Neural progenitor cell (in vitro differentiated cells): ENCODE measurements at places on chromosomes 6 and 20.

- no peak for DNase-seq
Observed at GRCh38 chr6:43268355-43268700, 25.0 kb downstream of the TTBK1 start.

DNA sequence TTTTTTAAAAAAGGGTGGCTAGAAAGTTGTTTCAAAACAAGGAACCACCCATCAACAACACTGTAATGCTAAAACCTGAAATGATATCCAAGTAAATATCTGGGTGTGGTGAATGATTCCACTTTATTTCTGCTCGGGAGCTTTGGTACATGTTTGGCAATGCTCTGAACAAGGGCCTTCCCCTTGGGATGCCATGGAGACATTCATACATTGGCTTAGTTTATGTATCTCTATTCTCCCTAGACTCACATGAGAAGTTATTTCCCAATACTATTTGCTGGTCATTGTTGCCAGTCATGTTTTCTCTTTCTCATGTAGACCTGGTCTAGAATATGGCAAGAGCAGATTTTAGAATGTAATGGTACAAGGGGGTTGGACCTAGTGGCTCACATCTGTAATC, 22.9 kb downstream of the ADTRP start:
- no peak for DNase-seq

GRCh38 chr6:102813489-102814275, 1420.2 kb downstream of the GRIK2 start:
- no peak for DNase-seq

DNA sequence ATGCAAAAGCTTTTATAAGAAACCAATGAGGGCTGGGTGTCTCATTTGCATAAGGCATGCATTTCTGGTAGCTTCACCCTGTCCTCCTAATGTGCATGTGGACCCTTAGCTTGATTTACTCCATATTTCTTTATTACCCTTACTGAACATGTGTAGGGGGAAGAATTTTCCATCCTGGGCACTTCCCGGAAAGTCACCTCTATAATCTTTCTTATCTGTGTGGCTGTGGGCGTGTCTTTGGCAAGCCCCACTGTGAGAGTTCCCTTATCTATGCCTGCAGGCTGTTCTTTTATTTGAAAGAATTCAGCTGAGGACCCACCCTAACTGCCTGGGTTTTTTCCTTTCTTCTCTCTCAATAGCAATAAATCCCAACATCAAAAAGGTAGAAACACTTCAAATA, 627.8 kb downstream of the DOK5 start:
- DNase-seq: no peak

GRCh38 chr6:154140743-154141142, 101.7 kb downstream of the OPRM1 start:
- no peak for DNase-seq

DNA sequence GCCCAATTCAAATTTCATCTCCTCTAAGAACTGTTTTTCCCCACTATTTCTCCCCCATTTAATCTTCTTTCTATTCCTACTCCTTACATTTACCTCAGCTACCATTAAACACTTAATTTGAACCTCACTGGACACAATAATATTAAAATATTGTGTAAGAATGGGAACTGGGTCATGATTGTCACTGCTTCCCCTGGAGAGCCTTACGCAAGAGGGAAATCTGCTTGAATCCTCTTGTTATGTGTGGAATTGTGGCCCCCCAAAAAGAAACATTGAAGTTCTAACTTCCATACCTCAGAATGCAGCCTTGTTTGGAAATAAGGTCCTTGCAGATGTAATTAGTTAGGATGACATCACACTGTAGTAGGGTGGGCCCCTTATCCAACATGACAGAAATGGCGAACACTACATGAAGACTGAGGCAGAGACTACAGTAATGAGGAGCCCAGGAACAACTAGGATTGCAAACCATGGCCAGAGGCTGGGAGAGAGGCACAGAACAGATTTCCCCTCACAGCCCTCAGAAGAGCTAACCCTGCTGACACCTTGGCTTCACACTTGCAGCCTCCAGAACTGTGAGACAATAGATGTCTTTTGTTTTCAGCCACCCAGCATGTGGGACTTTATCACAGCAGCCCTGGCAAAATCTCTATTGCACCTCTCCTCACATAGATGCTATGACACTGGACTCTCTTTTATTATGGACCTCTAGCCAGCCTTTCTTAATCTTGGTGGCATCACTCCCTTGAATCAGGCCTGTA, 29.9 kb downstream of the HIVEP2 start:
- DNase-seq: no peak

DNA sequence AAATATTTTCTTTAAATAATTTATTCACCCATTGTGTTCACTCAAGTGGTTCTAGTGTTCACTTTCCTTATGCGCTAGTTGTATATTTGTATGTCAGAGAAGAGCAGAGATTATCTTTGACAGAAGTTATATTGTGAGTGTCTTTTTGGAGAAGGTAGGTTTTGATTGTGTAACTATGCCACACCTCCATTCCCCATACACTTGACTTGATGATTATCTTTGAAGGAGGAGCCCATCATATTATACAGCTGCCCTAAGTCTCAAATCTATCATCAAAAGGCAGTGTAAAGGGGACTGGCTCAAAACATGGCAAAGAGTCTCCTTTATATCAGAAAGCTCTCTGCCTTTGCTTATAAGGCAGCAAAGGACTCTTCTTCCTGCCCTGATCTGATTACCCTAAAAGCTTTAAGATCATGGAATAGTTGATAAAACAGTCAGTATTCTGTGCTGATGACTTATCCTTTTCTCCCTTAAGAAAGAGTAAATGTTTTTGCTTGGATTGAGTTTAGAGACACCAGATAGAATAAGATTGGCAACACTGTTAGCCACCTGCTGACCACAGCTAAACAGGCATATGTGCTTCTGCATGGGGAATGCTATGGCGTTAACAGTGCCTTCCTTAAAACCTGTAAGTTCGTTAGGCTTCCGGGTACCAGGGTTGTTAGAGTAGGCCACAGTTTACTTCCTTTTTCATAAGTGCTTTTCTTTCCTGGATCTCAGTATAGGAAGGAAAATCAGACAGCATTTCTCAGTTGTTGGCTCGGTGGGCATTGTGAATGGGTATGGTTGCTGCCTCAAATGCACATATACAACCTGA, 22.6 kb downstream of the TOP1 start:
- DNase-seq: no peak

DNA sequence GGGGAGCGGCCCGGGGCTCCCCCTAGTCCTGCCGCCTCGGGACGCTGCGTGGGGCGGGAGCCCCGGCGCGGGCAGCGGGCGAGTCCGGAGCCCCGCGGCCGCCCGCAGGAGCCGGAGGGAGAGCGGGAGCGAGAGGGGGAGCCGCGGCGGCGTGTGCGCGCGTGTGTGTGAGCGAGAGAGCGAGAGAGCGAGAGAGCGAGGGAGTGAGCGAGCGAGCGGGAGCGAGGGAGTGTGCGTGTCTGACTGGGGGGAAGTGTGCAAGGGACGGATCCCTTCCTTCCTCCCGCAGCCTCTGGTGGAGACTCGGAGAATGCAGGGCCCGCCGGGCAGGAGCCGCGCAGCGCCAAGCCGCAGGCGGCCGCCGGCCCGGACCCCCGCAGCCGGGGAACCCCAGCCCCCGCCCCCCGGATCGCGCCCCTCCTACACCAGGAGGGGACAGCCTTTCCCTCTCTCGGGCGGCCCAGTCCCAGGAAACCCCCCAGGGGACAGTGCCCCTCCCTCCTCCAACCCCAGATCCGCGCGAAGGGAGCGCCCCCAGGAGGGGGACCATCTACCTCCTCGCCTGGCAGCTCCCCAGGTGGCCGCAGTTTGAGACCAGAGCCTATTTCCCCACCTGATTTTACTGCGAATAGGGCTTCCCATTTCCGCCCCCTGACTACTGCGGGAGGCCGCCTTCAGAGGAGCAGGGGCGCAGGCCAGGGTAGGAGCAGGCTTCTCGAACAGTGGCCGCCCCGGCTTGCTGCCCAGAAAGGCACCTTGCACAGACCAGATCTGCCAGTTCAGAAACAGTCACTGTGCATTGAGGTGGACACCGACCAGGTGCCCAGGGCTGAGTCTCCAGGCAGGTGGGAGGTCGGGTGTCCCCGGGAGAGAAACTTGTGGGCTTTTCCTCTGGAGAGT, at the start of gene CDH22:
CDH22 (minus strand) TSS at position 241 of the 900 bp plus-strand sequence. CDS start 57,204 bp downstream, outside the sequence.
- peak; percentile 84 for DNase-seq

GRCh38 chr6:144408161-144408560, 123.0 kb downstream of the UTRN start:
- DNase-seq: peak; percentile 9

DNA sequence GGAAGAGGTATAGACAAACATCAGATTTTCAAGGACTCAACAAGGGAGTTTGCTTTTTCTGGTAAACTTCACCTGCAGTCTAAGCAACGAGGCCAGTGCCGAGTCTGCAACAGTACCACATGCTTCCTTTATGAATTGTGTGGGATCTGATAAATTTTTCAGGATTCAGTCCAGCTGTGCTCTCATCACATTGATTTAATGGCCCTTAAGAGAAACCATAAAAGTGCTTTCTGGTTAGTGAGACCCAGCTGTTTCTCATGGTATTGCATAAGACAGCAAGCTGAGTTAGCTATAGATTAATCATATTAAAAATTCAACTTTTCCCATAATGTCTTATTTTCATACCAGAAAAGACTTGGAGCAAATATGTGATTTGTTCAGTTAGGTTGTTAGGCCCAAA, 291.4 kb downstream of the CENPW start:
- no peak for DNase-seq

- DNase-seq: no peak
Observed at GRCh38 chr6:16496210-16496609, 257.8 kb downstream of the GMPR start.

- DNase-seq: no peak
Observed at GRCh38 chr6:47407300-47408281, 70.0 kb upstream of the CD2AP start.
